ENCODE measurements at places on chromosomes 3 and 15.

DNA sequence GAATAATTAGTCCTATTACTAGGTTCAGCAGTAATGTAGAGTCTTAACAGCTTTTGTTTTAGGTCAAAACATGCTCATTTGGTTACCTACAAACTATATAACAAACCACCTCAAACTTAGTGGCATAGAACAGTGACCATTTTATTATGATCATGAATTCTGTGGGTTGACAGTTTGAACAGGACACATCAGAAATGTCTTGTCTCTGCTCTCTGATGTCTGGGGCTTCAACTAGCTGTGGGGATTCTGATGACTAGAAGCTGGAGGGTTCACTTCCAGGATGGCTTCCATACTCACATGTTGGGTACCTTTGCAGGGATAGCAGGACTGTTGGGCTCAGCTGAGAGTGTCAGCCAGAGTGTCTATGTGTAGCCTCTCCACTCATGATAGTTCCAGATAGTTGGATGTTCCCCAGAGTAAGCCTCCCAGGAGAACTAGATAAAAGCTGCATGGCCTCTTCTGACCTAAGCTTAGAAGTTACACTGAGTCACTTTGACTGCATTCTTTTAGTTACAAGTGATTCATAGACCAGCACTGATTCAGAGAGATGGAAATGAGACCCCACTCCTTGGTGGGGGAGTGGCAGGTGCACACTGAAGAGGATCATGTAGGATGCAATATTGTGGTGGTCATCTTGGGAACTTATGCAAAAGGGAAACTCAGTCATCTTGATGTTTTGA, 32.6 kb downstream of the PLCL2 start:
- DNase-seq: peak; percentile 52

- DNase-seq: no peak
These were observed 261.3 kb downstream of the RPLP1 start for GRCh38 chr15:69713726-69714559.

GRCh38 chr3:18609187-18609586, 184.0 kb upstream of the SATB1 start:
- DNase-seq: no peak

- DNase-seq: no peak
These were observed 74.0 kb upstream of the TERB2 start for GRCh38 chr15:44882499-44882968.

GRCh38 chr15:47362118-47362905, 355.0 kb upstream of the SEMA6D start:
- no peak for DNase-seq

GRCh38 chr3:155960060-155960459, 89.6 kb downstream of the GMPS start:
- peak; percentile 91 for DNase-seq

- peak; percentile 40 for DNase-seq
These were observed 332.3 kb downstream of the ERC2 start for GRCh38 chr3:56135941-56136340.

GRCh38 chr3:21909096-21909495, 158.1 kb upstream of the ZNF385D start:
- DNase-seq: peak; percentile 37

GRCh38 chr15:54347082-54347827, 369.0 kb downstream of the UNC13C start:
- DNase-seq: no peak
